ENCODE measurements at places on chromosomes 7 and 10. TPM values are rescaled to one million over a fixed set of nuclear protein-coding genes. Genes with fewer than 3 reads are reported as not detected.

RADIL gene
- total RNA-seq = 2.3 TPM

NAMPT gene
- total RNA-seq = 51.9 TPM

C10orf67 gene
- 0.16 TPM for total RNA-seq

GPR22 gene
- total RNA-seq = not detected

MDFIC gene
- 87.0 TPM for total RNA-seq

C7orf57 gene
- 0.24 TPM for total RNA-seq

ANKRD7 gene
- total RNA-seq = 3.1 TPM

CUZD1 gene
- 0.32 TPM for total RNA-seq

LRWD1 gene
- total RNA-seq = 15.3 TPM

TEX36 gene
- total RNA-seq = 0.32 TPM

HABP2 gene
- total RNA-seq = not detected

GPER1 gene
- 6.0 TPM for total RNA-seq

PIK3CG gene
- not detected for total RNA-seq

SMARCD3 gene
- total RNA-seq = 52.7 TPM

SPDYE6 gene
- total RNA-seq = not detected

SLC26A5 gene
- total RNA-seq = not detected

CD36 gene
- 8.9 TPM for total RNA-seq

SFXN3 gene
- total RNA-seq = 121 TPM

NCF1 gene
- total RNA-seq = not detected
